ENCODE measurements at places on chromosomes 5 and 9.

DNA sequence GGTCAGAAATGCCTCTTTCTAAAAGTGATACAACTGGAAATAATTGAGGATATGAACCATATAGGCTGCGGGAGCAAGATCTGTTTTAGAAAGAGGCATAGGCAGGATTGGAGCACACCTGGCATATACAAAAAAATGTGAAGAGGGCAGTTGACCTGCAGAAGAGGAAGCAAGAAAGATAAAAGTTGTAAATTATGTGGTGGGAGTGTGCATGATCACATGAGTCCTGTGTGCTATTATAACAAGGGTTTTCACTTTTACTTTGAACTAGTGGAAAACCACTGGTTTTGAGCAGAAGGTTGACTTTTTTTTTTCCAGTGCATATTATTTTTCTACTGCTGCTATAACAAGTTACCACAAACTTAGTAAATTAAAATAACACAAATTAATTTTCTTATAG is 489.3 kb downstream of the ANXA1 start:
- no peak for DNase-seq

GRCh38 chr9:105855987-105856386 is 161.6 kb downstream of the TMEM38B start:
- DNase-seq = no peak

DNA sequence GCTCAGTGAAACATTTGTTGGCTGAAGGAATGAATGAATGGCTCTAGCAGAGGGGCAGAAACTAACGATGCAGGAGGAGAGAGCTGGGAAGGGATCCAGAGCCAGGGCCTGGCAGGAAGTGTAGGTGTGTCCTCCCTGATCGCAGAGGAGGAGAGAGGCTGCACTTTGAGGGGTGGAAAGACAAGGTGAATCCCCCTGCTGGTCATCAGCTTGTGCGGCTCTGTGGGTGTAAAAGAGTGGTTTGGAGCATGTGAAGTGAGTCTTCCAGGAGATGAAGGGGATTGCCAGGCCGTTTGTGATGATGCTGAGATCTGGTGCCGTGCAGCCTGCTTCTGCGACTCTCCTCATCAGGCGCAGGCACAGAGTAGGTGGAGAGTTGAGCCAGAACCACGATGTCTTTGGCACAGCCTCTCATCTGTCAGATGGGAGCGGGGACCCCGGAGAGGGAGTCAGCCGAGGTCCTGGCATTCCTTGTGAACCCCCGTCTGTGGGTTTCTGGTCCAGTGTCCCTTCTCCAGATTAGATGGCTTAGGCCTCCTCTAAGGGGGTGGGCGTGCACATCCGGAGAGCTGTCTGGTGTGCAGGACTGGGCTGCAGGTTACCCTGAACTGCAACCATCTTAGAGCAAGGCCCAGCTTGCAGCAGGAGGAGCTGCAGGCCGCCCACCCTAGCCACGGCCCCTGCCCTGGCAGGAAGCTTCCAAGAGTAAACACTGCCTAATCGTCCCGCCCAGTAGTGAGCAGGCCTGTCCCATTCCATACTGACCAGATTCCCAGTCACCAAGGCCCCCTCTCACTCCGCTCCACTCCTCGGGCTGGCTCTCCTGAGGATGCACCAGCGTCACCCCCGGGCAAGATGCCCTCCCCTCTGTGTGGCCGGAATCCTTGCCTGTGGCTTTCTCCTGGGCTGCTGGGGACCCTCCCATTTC is at the start of gene ADAMTS13:
ADAMTS13 (plus strand) TSS at position 753 of the 928 bp plus-strand sequence; CDS start at position 830, 77 bp downstream.
- peak; percentile 51 for DNase-seq

DNA sequence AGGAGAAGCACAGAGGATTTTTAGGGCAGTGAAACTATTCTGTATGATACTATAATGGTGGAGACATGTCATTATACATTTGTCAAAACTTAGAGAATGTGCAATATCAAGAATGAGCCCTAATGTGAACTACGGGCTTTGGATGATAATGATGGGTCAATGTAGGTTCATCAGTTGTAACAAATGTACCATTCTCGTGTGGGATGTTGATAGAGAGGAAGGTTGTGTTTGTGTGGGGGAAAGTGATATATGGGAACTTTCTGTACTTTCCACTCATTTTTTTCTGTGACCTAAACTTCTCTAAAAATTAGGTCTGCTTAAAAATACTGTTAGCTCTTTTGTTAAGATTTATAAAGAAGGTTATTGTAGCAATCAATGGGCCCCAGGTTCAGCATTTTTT is 138.9 kb downstream of the SPATA31D1 start:
- no peak for DNase-seq

- no peak for DNase-seq
Observed at GRCh38 chr9:128150594-128151308, 1.5 kb downstream of the LCN2 start.

GRCh38 chr5:4984461-4984860 is 155.7 kb upstream of the ADAMTS16 start:
- DNase-seq = no peak

- no peak for DNase-seq
Observed at GRCh38 chr5:151673421-151673820, 13.3 kb downstream of the SPARC start.

DNA sequence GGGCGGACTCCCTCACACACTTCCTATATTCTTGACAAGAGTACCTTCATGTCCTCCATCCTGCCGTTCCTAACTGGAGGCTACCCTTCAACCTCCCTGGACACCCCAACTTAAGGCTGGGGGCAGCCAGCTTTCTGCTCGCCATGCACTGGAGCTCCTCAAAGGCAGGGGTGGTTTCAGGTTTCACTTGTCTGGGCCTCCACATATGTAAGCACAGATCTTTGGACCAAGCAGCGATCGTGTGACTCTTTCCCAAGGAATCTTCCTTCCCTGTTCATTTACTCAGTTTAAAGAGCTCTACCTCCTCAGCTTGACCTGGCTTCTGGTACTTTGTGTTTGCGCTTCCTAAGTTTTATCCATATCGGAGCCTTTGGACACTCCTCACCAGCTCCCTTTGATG is 34.2 kb upstream of the TRPC7 start:
- no peak for DNase-seq

DNA sequence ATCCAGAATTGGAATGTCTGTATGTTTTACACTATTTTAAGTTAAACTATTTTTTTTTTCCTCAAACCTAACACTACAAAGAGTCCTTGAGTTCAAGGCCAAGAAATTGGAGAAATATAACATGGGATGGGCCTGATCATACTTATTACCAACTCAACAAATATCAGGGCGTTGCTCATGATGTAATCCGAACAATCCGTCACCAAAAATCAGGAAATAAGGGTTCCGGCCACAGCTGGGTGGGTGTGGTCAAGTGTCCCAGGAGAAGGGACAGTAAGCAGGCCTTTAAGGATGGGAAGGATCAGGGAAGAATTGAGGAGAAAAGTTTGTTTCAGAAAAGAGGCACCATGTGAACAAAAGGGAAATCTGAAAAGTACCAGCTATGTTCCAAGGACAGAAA is 29.8 kb downstream of the MED27 start:
- no peak for DNase-seq

DNA sequence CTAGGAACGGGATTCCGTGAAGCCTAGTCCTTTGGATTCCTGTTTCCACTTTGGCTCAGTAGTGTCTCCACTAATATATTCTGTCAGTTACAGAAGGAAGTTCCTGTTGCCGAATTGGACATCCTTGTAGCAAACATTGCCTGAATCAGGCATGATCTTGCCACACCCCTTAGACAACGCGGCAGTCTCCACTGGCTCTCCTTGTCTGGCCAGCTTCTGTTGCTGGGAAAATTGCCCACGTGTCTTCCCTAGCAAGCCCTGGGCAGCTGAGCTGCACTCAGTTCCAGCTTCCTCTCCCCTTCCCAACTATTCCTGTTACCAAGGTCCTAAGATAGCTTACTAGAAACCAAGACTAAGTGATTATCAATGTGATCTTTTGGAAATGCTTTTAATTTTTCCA is 316.6 kb upstream of the RIOK2 start:
- DNase-seq = no peak

DNA sequence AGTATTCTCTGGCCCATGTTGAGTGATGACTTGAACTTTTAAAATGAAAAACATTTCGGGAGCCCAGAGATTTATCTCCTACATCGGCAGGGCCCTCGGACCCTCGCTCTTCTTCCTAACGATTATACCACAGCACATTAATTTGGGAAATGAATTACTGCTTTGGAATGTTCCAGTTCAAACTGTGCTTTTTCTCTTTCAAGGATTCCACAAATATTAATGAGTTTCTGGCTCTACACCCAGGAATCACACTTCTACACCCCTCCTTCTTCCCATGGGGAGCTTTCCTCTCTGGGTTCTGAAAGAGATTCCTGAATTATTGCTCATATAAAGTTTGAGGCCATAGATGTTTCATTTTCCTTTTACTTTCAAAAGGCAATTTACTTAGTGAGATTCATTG is 41.2 kb downstream of the NSG2 start:
- DNase-seq = no peak

- no peak for DNase-seq
Observed at GRCh38 chr9:123865226-123866000, 64.5 kb downstream of the DENND1A start.

- DNase-seq = peak; percentile 54
Observed at GRCh38 chr5:55172051-55172899, 702 bp downstream of the CDC20B start.

DNA sequence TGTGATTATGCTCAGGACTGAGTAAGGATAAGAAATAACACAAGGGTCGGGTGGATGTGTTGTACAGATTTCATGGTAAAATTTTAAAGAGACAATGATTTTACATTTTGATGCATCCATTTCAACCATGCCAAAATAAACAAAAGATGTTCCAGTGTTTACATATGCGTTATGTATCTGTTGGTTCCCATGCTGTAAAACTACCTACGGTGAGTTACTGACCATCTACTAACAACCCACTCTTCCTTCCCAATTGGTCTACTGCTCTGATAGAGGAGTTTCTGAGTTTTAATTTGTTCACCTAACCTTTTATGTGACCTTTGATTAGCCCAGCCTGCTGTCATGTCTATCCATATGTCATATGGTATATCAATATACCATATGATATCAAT is 1697.1 kb downstream of the MAT2B start:
- no peak for DNase-seq

GRCh38 chr5:176373100-176373818 is 8.0 kb downstream of the ARL10 start:
- no peak for DNase-seq

GRCh38 chr9:124626276-124626675 is 119.1 kb upstream of the NR5A1 start:
- no peak for DNase-seq

- no peak for DNase-seq
Observed at GRCh38 chr9:134833294-134833880, 47.2 kb upstream of the FCN2 start.

GRCh38 chr9:136117291-136117915 is 1.3 kb downstream of the TMEM250 start:
- DNase-seq = peak; percentile 66

DNA sequence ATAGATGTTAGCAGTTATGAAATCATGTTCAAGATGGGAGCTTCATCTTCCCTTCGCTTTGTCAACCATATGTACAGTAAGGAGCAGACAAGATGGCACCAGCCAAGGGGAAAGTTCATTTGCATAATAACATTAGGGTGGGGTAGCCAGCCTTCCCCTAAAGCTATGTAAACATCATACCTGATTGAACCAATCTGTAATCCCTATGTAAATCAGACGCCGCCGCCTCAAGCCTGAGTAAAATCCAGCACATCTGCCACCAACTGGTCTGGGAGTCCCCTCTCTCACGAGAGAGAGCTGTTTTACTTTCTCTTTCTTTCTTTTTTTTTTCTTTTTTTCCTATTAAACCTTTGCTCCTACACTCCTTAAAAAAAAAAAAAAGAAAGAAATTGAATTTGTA is 30.8 kb upstream of the REEP2 start:
- peak; percentile 36 for DNase-seq

- no peak for DNase-seq
Observed at GRCh38 chr5:110752953-110753352, 14.1 kb downstream of the SLC25A46 start.
